Endothelial cell of umbilical vein (primary cell): ENCODE measurements at places on chromosomes 7 and 10.
A peak's percentile ranks its signal among the peaks of the same experiment; 100 is the strongest.

GRCh38 chr7:15709978-15710377, 23.5 kb upstream of the MEOX2 start:
- H3K27ac ChIP-seq = peak overlapping the region; percentile 57
- DNase-seq = peak; percentile 60
- H3K27me3 ChIP-seq = no peaks in the 10 kb centered on the region
- H3K4me3 ChIP-seq = no peak overlapping the region
- peaks cover 40% of the 10 kb centered on the region for H3K4me1 ChIP-seq
- no peaks in the 10 kb centered on the region for H3K36me3 ChIP-seq

GRCh38 chr7:71145906-71146901, 14.3 kb downstream of the GALNT17 start:
- H3K36me3 ChIP-seq = no peaks in the 10 kb centered on the region
- no peak overlapping the region for H3K4me3 ChIP-seq
- H3K27ac ChIP-seq = no peak overlapping the region
- DNase-seq = no peak
- no peaks in the 10 kb centered on the region for H3K4me1 ChIP-seq

- no peaks in the 10 kb centered on the region for H3K36me3 ChIP-seq
- DNase-seq = peak; percentile 75
- peaks cover 22% of the 10 kb centered on the region for H3K4me1 ChIP-seq
- no peaks in the 10 kb centered on the region for H3K27me3 ChIP-seq
- peak overlapping the region; percentile 39 for H3K27ac ChIP-seq
Measured at GRCh38 chr7:92731335-92732063, 104.9 kb downstream of the CDK6 start.

- no peaks in the 10 kb centered on the region for H3K36me3 ChIP-seq
- DNase-seq = peak; percentile 19
- no peak overlapping the region for H3K4me3 ChIP-seq
- H3K27ac ChIP-seq = no peak overlapping the region
- H3K4me1 ChIP-seq = peaks cover 12% of the 10 kb centered on the region
- H3K27me3 ChIP-seq = no peaks in the 10 kb centered on the region
Measured at GRCh38 chr7:90706072-90706716, 110.1 kb downstream of the CDK14 start.

- no peaks in the 10 kb centered on the region for H3K27me3 ChIP-seq
- no peaks in the 10 kb centered on the region for H3K4me1 ChIP-seq
Measured at GRCh38 chr7:110604885-110605284, 486.0 kb upstream of the LRRN3 start.

DNA sequence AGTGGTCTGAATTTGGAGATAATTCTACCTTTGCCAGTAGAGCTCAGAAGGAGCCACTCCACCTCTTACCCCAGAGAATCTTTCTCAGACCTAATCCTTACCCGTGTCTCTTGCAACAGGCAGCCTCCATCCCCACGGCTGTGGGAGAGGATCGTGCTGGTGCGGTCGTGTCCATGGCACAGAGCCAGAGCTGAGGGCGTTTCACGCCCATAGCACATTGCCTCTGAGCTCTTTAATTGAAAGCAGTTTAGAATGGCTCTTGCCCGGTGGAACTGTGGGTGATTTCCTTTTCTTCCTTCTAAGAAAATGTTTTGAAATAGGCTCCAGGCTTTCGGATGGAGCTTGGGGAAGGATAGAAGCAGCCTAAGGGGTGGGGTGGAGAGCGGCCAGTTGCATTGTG, 41.5 kb downstream of the PRF1 start:
- H3K27ac ChIP-seq = no peak overlapping the region
- no peak overlapping the region for H3K4me3 ChIP-seq
- no peaks in the 10 kb centered on the region for H3K27me3 ChIP-seq
- no peaks in the 10 kb centered on the region for H3K4me1 ChIP-seq
- no peak for DNase-seq
